Stimulated activated CD8-positive, alpha-beta memory T cell treated with anti-CD3 and anti-CD28 coated beads, Interleukin-2, amount 100 ng/mL, for 1 hour (primary cell): ENCODE measurements at places on chromosomes 4 and X.

- DNase-seq = no peak
Measured at GRCh38 chrX:78315745-78316144, 11.7 kb downstream of the CYSLTR1 start.

DNA sequence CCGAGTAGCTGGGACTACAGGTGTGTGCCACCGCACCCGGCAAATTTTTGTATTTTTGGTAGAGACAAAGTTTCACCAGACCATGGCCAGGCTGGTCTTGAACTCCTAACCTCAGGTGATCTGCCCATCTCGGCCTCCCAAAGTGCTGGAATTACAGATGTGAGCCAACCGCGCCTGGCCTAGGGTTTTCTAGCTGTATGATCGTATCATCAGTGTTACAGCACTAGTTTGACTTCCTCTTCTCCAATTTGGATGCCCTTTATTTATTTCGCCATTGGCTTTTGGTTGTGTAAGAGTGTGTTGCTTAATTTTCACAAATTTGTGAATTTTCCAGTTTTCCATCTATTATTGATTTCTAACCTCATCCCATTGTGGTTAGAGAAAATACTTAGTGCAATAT, 5.2 kb downstream of the TKTL1 start:
- no peak for DNase-seq

DNA sequence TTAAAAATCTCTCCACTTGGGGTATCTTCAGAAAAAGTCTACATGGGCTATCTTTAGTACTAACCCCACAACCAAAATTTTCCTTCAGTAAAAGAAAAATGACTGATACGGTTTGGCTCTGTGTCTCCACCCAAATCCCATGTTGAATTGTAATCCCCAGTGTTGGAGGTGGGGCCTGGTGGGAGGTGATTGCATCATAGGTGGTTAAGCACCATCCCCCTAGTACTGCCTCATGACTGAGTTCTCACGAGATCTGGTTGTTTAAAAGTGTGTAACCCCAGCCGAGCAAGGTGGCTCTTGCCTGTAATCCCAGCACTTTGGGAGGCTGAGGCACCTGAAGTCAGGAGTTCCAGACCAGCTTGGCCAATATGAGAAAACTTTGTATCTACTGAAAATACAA, 66.8 kb downstream of the USP46 start:
- no peak for DNase-seq

GRCh38 chrX:31333165-31333831, 261.5 kb upstream of the FTHL17 start:
- DNase-seq = no peak

DNA sequence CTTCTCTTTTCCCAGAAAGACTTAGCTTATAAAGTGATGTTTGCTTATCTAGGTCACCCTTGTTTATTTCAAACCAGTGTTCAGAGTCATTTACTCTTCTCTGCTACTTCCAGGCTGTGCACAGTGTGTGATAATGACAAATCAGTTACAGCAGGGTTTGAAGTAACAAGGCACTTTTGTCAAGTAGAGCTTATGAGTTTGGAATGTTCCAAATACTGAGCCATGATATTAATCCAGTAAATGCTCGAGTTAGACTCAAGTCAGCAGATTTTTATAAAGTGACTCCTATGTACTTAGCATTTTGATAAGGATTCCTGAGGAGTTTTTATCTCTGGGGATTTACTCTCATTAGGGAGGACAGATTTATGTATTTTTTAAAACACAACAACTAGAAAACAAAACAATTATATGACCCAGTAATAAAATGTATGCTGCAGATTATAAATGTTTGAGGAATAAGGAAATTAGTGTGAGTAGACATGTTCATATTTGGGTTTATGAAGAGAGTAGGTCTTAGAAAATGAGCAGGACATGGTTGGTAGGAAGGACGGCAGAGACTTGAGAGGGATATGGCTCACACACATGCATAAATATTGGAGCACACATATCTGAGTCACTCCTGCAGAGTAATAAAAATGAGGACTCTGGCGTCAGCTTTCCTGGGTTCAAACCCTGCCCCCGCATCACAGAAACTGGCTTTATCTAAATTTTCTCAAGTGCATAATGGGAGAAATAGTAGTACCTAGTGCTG, 271.2 kb downstream of the FBXO8 start:
- no peak for DNase-seq
